HAP-1 (cell line): ENCODE measurements at places on chromosomes 16 and 17.

GRCh38 chr17:43662413-43663141 is 855 bp upstream of the MEOX1 start:
- no peak for DNase-seq

DNA sequence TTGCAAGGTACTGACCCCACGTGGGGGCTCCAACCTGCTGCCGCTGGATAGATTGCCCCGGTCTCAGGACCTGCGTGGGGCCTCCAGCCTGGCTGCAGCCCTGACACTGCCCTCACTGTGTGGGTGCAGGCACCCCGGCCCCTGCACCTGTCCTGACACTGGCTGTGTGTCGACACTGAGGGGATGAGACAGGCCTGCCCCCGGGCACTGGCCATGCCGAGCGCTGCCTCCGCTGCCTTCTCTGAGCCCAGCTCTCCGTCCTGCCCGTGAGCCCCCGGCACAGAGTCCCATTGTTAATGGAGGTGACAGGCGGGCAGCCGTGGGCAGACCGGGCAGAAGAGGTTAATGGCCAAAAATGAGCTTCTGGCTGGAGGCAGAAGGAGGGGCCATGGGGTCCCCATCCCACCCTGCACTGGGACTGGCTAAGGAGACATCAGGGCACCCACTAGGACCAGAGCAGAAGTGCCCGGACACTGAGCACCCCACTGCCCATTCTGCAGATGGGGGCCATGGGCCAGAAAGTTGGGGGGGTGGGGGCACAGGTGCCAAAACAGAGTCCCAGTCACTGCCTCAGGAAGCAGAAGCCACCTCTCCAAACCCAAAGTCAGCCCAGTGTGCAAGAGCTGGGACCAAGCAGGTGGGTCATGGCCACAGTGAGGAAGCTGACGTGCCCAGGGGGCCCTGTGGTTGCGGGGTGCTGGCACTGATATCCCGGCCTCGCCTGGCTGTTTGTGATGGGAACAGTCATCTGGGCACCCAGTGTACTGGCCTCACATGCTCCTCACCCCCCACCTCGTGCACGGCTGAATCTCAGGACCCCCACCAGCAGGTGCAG is 2.5 kb upstream of the PRR35 start:
- DNase-seq, result no peak

DNA sequence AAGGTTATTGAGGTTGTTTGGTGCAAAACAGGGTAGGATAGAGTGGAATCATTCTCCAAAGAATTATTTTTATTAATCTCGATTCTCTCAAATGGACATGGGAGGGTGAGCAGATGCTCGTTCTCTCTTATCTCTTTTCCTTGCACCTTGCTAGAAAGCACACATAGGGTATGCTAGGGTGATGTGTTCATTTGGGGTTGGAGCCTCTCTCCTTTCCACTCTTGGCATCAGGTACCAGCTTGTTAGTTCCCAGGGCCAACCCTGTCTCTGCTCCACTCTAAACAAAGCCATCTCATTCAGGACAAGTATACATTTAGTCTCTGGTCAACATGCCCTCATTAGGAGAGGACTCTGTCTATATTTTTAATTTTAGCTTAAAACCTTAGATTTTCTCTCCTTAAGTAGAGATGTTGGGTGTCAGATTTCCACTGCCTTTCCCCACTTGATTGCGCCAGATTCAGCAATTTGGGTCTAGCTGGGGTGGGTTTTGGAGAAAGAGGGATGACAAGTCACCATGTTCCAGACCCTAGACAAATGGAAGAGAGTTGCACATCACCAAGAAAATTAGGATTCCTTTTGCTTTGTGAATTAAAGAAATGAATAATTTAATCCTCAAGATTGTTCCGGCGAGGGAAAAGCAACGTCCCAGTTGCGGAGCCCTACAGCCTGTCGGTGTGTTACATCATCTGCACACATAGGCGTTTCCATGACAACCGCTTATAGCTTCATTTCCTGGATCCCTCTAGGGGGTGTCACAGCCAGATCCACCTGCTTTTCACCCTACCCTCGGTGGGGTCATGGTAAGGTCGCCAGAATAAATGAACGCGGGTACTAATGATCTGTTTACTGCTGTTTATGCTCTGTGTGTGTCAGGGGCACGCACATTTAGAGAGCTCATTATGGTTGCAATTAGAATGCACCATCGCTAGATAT is 41.6 kb downstream of the SNX11 start:
- DNase-seq, result peak; percentile 63

GRCh38 chr16:67184453-67184994 is 761 bp upstream of the MATCAP1 start:
- DNase-seq, result no peak

DNA sequence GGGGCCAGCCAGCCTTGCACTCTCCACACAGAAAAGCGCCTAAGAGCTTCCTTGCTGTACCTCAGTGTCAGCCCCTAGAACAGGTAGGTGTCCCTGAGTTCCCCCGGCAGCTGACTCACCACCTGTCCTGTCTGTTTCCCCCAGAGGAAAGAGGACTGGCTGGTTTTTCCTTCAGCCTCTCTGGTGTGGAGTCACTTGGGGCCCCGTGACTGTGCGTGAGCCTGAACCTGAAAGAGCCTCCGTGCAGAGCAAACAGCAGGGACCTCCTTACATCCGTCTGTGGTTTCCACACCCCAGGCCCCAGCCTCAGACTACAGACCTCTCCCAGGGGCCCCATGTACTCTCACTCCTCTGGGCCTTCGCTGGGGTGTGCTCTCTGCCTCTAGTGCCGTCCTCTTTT is 87.8 kb downstream of the GNAO1 start:
- DNase-seq, result no peak

- no peak for DNase-seq
Observed at GRCh38 chr16:26583803-26584202, 482.9 kb upstream of the C16orf82 start.

DNA sequence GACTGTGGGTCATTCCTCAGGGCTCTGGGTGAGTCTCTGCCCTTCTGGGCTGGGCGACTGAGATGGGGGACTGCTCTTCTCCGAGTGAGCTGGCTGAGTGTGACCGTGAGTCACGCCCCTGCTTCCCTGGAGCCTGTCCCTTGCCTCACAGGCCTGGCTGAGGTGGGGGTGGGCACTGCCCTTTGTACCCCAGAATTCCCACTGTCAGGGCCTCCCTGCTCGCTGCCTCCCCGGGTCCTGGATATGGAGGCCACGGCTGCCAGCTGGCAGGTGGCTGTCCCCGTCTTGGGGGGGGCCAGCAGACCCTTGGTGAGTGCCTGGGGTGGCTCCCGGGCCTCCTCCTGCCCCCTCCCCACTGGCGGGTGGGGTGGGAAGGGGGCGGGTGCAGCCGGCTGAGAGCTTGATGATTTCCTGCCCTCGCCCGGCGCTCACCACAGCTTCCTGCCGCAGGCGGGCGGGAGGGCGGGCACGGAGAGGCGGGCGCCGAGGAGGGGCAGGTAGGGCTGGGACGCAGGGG is at the start of gene LAT:
Gene LAT, plus strand, starts transcription at position 434 of the 517 bp plus-strand sequence. CDS start 366 bp downstream, outside the sequence.
- DNase-seq, result no peak

GRCh38 chr17:20128036-20128667 is 119.0 kb downstream of the SPECC1 start:
- no peak for DNase-seq

DNA sequence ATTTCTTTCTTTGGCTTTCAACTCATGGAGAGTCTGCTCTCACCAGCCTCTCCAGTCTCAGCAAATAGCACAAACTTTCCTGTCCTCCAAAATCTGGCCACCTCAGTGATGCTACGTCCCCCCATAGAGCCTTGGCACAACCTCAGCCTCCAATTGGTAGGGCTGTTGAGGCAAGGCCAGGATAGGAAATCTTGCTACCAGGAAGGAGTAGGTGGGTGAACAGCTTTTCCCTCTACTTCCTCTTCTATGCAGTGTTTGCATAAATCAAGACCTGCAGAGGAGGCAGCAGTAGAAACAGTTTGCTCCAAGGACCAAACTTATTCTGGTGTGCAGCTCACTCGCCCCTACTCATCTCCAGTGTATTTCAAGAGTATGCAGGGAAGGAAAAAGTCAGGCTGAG is 701 bp upstream of the DPEP2 start:
- no peak for DNase-seq

GRCh38 chr17:29140631-29141513 is 39.3 kb downstream of the MYO18A start:
- DNase-seq, result no peak
